ENCODE measurements at places on chromosomes 7 and 10. TPM values are rescaled to one million over a fixed set of nuclear protein-coding genes. Genes with fewer than 3 reads are reported as not detected.
A peak's percentile ranks its signal among the peaks of the same experiment; 100 is the strongest.

GRCh38 chr10:100810091-100810834 lies 64.9 kb downstream of the PAX2 start:
- DNase-seq, result no peak

GRCh38 chr10:69088801-69089501 lies 1.0 kb downstream of the SRGN start:
- DNase-seq, result no peak

GRCh38 chr10:119893074-119893473 lies 544 bp downstream of the SEC23IP start:
- no peak for DNase-seq

DNA sequence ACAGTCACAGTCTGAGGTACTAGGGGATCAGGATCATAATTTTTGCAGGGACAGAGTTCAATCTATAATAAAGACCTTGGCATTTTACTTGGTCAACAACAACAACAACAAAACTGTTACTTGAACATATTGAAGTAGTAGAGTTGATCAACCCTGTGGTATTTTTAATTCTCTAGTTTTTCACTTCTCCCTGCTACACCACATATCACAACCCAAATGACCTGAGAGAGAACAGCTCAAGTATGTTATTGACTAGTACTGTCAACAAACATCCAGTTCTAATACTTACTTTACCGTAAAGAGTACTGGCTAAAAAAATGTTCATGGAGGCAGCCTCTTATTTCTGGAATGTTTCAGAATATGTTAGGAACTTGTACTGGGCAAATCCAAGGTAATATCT lies 90.5 kb upstream of the FAM3C start:
- no peak for DNase-seq

- no peak for DNase-seq
Measured at GRCh38 chr10:72761498-72761897, 69.6 kb downstream of the MCU start.

GRCh38 chr7:2436341-2437104 lies 33.1 kb downstream of the CHST12 start:
- DNase-seq, result no peak

GRCh38 chr7:52726986-52727385 lies 308.4 kb upstream of the POM121L12 start:
- DNase-seq, result no peak

DNA sequence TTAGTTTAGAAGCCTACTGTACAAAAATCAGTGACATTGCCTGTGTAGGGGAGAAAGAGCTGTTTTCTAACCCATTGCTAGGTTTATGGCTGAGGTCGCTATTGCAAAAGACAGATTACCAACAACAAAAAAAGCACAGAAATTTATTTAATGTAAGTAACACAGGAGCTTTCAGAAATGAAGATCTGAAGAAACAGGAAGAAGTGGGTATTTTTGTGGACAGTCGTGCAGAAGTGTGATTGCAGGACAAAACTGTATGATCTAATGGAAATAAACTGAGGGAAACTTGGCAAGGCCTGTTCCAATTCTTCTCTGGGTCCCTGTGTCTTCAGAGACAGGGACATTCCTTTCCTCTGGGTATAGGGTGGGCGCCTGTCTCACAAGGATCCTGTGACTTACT lies 87.4 kb downstream of the APBB1IP start:
- no peak for DNase-seq

DNA sequence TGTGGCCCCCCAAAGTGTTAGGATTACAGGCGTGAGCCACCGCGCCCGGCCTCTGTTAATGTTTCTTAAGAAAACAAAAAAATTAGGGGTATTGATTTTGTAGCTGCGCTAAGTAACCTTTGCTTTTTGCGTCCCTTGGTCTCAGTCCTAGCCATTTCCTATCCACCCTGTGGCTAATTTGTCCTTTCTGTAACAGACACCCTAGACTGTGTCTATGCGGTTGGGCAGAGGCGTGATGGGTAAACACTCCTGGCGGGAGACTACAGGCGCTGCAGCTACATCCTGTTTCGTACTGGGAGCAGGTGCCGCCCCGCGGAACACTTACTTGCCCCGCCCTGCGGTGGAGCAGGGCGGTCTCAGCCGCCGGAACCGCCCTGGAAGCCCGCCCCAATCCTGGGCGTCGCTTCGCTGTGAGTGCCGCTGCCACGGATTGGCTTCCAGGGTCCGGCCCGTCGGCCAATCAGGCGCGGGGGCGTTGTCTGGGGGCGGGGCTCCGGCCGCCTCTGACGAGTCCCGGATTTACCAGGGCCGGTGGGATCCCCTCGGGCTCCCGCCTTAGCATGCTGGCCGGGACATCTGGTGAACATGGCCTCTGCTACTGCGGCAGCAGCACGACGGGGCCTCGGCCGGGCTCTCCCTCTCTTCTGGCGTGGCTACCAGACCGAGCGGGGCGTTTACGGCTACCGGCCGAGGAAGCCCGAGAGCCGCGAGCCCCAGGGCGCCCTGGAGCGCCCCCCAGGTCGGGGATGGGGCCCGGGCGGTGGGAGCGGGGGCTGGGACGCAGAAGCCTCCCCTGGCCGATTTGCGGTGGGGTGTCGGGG lies at the start of gene DHTKD1:
Gene DHTKD1 (plus strand): TSS at position 506 of the 821 bp plus-strand sequence. CDS start 80 bp downstream, at position 586.
- peak; percentile 100 for DNase-seq

The AASS gene
- 79.6 TPM for total RNA-seq

GRCh38 chr7:100745184-100745583 lies 11.8 kb downstream of the ZAN start:
- DNase-seq, result peak; percentile 81

- DNase-seq, result no peak
Measured at GRCh38 chr10:109892117-109892516, 31.2 kb downstream of the XPNPEP1 start.

- no peak for DNase-seq
Measured at GRCh38 chr10:122911889-122912484, 1.6 kb downstream of the FAM24A start.

GRCh38 chr7:156460858-156461627 lies 179.5 kb upstream of the RNF32 start:
- DNase-seq, result no peak

DNA sequence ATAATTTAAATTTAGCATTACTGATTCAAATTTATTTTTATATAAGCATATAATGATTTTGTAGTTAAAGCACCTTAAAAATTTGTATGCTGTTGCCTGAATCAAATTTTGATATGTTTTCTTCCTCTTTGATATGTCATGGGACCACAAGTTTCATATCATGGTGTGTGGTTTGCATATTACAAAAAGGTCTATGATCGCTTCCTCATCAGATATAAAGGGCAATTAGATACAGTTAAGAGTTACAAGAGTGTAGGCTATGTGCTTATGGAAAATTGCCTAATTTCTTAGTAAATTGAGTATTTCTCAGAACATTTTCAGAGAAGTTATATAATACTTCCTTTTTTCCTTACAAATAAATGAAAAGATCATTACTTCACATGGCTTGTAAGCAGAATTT lies 22.2 kb downstream of the MRC1 start:
- no peak for DNase-seq

The RNF32 gene
- 1.4 TPM for total RNA-seq

The FAM13C gene
- total RNA-seq, result 66.1 TPM

GRCh38 chr7:2760098-2760889 lies 72.3 kb downstream of the AMZ1 start:
- DNase-seq, result no peak

DNA sequence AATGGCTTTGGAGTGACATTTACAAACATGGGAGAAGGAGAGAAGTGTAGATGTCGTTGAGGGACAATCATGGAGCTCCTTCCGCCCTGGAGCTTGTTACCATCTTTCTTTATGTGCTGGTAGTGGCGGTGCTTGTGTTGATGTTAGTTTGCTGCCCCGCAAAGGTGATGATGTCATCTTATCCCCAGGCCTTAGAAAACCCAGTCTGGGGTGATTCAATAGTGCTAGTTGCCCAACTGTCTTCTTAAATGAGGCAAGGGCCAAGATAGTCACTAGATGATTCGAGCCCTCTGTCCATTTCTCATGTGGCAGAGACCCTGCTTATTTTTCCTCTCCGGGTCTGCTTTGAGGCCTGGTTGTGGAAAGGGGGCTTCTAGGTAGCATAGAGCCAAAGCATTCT lies 277.4 kb downstream of the CCSER2 start:
- DNase-seq, result no peak
